ENCODE measurements at places on chromosomes 13 and 19.

GRCh38 chr13:106567474-106568298, at the start of gene ARGLU1:
Gene ARGLU1, minus strand, starts transcription at chr13:106568137. Its CDS starts 218 bp downstream, at chr13:106567919.
- DNase-seq, result peak; percentile 97
- H3K4me3 ChIP-seq, result peak within 1 kb of the TSS; percentile 85
- no peaks in the 10 kb centered on the region for H3K36me3 ChIP-seq

DNA sequence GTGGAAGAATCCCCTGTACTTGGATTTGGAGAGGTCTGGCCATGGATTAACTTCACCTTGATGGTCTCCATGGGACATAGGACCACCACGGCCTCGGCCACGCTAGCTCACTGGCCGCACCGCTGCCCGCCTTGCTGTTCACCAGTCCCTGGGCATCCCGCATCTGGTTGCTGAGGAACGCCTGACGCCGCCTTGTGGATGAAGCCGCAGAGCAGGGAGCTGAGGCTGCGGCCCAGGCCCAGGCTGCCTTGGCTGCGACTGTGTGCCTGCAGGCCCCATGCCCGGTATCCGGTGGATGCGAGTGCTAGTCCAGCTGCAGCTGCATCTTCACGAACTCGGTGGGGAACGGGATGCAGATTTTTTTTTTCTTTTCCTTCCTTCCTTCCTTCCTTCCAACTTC, 1407.1 kb downstream of the UQCRFS1 start:
- H3K36me3 ChIP-seq, result no peaks in the 10 kb centered on the region
- no peak for DNase-seq
- no peaks in the 10 kb centered on the region for H3K27me3 ChIP-seq

- no peak overlapping the region for H3K4me3 ChIP-seq
- no peak overlapping the region for H3K27ac ChIP-seq
- H3K27me3 ChIP-seq, result no peaks in the 10 kb centered on the region
- no peak for DNase-seq
- peaks cover 11% of the 10 kb centered on the region for H3K4me1 ChIP-seq
These were observed 490.6 kb downstream of the COG6 start for GRCh38 chr13:40146063-40146462.

DNA sequence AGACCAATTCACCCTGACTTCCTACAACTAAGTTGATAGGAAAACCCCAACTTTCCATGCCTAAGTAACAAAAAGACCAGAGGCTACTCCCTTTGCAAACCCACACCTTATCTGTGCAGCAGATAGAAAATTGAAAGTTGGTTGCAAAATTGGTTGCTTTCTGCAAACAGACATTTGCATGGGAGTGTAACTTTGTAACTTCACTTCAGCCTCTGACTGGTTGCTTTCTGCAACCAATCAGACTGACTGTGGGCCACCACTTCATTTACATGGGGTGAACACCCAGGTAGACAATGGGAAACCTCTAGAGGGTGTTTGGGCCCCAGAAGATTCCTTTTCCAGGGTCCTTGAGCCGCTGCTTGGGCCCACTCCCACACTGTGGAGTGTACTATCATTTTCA, 9.8 kb downstream of the TEX30 start:
- H3K27me3 ChIP-seq, result no peaks in the 10 kb centered on the region
- no peaks in the 10 kb centered on the region for H3K36me3 ChIP-seq
- no peak overlapping the region for H3K27ac ChIP-seq
- no peaks in the 10 kb centered on the region for H3K4me1 ChIP-seq
- DNase-seq, result no peak

DNA sequence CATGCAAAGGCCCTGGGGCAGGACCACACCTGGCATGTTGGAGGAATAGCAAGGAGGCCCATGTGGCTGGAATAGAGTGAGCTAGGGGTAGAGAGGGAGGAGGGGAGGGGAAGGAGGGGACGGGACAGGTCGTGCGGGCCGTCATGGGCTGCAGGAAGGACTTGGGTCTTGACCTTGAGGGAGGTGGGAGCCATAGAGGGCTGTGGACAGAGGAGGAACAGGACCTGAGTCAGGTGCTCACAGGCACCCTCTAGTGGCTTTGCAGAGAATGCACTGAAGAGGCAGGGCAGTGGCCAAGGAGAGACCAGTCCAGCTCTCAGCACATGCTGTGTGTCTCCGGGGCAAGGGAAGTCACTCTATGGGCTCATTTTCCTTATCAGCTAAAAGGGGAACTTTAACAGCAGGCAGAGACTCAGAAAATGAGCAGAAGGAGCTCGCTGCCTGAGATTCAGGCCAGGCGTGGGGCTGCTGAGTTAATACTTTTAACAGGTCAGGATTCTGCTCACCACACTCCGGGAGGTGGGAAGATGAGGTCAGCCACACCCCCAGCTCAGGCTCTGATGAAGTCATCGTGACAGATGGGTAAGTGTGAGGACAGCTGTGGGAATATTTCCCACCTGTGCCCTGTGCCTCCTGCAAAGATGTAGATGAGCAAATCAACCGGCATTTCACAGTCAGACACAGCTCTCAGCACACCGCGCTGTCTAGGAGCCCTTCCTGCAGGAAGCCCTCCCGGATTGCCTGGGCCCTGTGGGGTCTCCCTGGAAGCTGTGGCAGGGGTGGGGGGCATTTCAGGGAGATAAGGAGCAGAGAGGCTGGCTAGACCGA, 6.0 kb upstream of the TNFAIP8L1 start:
- H3K27ac ChIP-seq, result no peak overlapping the region
- no peaks in the 10 kb centered on the region for H3K27me3 ChIP-seq

DNA sequence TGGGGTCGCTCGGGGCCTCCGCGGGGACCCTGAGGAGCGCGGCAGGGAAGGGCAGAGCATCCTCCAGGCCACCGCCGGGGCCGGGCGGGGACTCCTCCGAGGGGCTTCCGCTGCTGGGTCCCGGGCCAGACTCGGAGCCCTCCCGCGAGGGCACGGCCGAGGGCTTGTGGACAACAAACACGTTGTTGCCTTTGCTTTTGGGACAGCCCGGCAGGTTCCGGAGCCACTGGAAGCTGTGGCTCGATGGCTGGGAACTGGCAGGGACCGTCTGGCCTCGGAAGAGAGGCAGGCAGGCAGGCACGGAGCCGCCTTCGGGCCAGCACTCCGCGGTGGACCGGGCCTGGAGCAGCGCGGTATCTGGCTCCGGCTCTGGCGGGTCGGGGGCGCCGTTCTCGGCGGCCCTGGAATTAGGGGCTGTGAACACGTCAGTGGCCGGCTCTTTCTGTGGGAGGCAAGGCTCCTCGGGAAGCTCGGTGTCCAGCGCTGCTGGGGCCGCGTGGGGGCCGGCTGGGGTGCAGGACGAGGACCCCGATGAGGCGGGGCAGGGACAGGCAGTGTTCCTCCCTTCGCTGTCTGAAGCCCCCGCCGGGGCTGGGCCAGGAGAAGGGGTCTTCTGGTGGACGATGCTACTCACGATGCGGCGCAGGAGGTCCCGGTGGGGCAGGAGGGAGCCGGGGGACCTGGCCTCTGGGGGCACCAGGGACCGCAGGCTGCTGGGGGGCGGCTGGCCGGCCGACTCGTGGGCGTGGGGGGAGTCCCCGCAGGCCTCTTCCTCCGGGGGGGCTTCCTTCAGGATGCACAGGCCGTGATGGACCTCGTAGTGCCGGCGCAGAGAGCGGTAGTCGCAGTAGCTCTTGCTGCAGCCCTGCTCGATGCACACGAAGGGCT, 27.6 kb downstream of the ZNF541 start:
- no peaks in the 10 kb centered on the region for H3K36me3 ChIP-seq
- peaks cover 19% of the 10 kb centered on the region for H3K27me3 ChIP-seq
- peak overlapping the region; percentile 8 for H3K4me3 ChIP-seq
- no peak overlapping the region for H3K27ac ChIP-seq
- DNase-seq, result peak; percentile 61

DNA sequence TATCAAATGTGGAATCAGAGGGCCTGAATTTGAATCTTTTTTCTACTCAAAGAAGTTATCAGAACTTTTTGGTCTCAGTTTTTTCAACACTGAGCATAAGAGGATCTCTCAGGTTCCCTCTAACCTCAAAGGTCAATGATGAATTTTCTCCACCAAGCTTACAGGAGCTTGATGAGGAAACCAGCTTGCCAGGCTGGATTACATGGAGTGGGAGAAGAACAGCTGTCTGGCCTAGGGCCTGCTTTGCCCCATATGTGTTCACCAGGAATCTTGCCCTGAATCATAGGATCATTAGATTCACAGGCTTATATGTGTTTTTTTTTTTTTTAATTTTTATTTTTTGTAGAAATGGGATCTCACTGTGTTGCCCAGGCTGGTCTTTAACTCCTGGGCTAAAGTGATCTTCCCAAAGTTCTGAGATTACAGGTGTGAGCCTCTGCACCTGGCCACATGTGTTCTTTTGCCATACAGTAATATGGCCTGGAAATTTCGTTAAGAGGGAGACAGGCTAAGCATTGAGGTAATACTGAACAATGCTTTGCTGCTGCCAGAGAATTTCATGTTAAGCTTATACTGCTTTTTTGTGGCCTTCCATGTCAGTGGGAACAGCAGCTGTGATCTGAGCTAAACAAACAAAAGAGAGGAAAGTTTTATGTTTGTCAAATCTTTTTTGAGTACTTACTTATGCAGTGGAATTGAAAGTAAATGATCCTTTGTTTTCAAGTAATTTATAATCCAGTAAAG, 110.6 kb downstream of the DNAJC3 start:
- peaks cover 60% of the 10 kb centered on the region for H3K36me3 ChIP-seq
- no peak overlapping the region for H3K4me3 ChIP-seq
- no peak overlapping the region for H3K27ac ChIP-seq
- no peaks in the 10 kb centered on the region for H3K27me3 ChIP-seq
- no peak for DNase-seq

DNA sequence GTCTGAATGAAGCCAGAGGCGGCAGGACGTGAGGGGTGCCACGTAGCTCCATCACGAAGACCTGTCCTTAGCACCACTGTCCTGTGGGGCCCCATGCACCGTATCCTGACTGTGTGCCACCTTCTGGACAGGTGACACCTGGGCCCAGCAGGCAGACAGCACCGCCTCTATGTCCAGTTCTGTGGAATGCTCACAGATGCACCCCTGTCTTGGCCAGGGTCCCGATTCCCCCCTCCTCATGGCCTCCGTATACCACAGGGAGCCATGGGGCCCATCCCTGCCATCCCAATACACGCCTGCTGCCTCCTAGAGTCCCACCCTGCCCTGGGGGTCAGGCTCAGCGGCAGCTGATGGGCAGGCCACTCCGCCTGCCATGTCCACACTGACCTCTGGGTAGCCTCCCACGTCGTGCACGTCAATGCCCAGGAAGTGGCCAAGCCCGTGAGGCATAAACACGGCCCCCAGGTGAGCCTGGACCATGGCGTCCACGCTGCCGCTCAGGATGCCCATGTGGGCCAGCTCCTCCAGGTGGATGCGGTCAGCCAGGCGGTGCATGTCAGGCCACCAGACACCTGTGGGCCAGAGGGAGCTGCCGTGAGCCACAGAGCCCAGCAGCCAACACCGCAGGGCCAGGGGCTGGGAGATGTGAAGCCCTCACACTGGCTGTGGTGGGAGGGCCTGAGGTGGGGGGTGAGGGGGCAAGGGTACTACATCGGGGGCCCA, 17.6 kb downstream of the CEBPG start:
- H3K27me3 ChIP-seq, result no peaks in the 10 kb centered on the region
- H3K4me3 ChIP-seq, result no peak overlapping the region
- no peak overlapping the region for H3K27ac ChIP-seq
- no peak for DNase-seq
- H3K36me3 ChIP-seq, result peaks cover 14% of the 10 kb centered on the region
- H3K4me1 ChIP-seq, result peaks cover 71% of the 10 kb centered on the region

DNA sequence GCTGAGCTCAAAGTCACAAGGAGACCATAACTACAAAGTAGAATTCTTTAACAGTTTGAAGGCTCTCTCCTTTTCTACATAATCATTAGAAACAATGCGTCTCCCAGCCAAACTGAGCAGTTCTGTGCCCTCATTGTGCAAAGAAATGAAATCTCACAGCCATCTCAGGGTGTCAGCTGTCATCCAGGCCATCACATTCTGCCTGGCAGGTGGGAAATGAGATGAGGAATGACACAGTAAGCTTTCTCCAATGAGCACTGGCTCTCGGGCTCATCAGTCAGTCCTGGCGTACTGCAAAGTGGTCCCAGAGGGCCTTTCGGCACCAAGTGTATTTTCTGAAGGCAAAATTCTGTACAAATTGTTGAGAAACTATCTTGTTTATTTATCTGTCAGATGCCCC, 306.5 kb downstream of the KCTD12 start:
- no peak overlapping the region for H3K27ac ChIP-seq
- H3K27me3 ChIP-seq, result no peaks in the 10 kb centered on the region
- DNase-seq, result no peak
- no peaks in the 10 kb centered on the region for H3K36me3 ChIP-seq

GRCh38 chr13:73984949-73985691, 149.1 kb downstream of the KLF12 start:
- H3K27me3 ChIP-seq, result no peaks in the 10 kb centered on the region
- DNase-seq, result peak; percentile 68
- no peaks in the 10 kb centered on the region for H3K36me3 ChIP-seq
- no peak overlapping the region for H3K27ac ChIP-seq

GRCh38 chr13:27921961-27922882, 2.4 kb downstream of the PDX1 start:
- no peak overlapping the region for H3K4me3 ChIP-seq
- DNase-seq, result no peak
- H3K27ac ChIP-seq, result no peak overlapping the region
- peaks cover 100% of the 10 kb centered on the region for H3K27me3 ChIP-seq
